ENCODE measurements at places on chromosomes 7 and 10. TPM values are rescaled to one million over a fixed set of nuclear protein-coding genes. Genes with fewer than 3 reads are reported as not detected.

Gene DBF4
- 12.5 TPM for polyA plus RNA-seq

Gene MSS51
- polyA plus RNA-seq, result 0.39 TPM

Gene LRGUK
- 0.45 TPM for polyA plus RNA-seq

Gene PON3
- polyA plus RNA-seq, result 0.51 TPM

- no peaks in the 10 kb centered on the region for H3K4me1 ChIP-seq
- no peaks in the 10 kb centered on the region for H3K36me3 ChIP-seq
- H3K27me3 ChIP-seq, result no peaks in the 10 kb centered on the region
- no peak for DNase-seq
- no peak overlapping the region for H3K27ac ChIP-seq
Measured at GRCh38 chr7:67878808-67879207, 882.2 kb downstream of the TYW1 start.

DNA sequence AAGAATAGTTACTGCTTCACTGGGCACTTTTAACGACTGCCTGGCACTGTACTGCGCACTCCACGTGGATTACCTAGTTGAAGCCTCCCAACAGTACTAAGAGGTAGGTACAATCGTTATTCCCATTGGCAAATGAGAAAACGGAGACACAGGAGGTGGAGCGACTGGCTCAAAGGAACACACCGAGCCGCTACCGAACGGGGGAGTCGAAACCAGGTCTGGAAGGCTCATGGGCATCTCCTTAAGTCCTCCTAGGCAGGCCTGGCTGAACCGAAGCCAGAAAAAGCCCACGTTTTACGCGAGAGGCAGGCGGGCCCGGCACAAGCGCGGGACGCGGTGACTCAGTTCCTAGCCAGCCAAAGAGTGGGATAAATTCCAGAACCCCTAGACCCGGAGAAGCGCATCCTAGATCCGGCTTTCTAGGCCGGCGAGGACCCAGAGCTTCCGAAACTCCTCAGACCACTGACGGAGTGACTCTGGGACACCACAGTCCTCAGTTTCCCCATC, 472 bp downstream of the PDAP1 start:
- peaks cover 28% of the 10 kb centered on the region for H3K4me1 ChIP-seq
- no peak for DNase-seq
- H3K27me3 ChIP-seq, result no peaks in the 10 kb centered on the region

- peaks cover 11% of the 10 kb centered on the region for H3K4me1 ChIP-seq
- no peak overlapping the region for H3K27ac ChIP-seq
- no peaks in the 10 kb centered on the region for H3K27me3 ChIP-seq
- H3K4me3 ChIP-seq, result no peak overlapping the region
- DNase-seq, result peak; percentile 25
- H3K36me3 ChIP-seq, result no peaks in the 10 kb centered on the region
Measured at GRCh38 chr7:46486256-46487206, 565.5 kb upstream of the IGFBP3 start.

DNA sequence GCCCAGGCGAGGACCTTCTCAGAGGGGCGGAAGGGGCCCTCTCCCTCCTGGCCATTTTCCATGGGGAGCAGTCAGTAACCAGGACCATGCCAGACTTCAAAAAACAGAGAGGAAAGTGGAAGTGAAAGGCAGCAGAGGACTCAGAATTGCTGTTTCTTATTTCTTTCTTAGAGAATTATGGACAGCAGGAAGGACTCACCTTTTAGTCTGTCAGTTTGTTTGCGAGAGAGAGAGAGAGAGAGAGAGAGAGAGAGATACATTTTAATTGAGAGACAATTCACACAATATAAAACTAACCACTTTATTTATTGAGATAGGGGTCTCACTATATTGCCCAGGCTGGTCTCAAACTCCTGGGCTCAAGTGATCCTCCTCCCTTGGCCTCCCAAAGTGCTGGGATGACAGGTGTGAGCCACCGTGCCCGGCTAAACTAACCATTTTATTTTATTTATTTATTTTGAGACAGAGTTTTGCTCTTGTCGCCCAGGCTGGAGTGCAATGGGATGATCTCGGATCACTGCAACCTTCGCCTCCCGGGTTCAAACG, 24.5 kb downstream of the SCD start:
- H3K4me1 ChIP-seq, result peaks cover 49% of the 10 kb centered on the region
- no peaks in the 10 kb centered on the region for H3K27me3 ChIP-seq
- H3K36me3 ChIP-seq, result no peaks in the 10 kb centered on the region
- H3K27ac ChIP-seq, result peak overlapping the region; percentile 92
- DNase-seq, result no peak
- no peak overlapping the region for H3K4me3 ChIP-seq

- H3K36me3 ChIP-seq, result no peaks in the 10 kb centered on the region
- no peaks in the 10 kb centered on the region for H3K27me3 ChIP-seq
- DNase-seq, result no peak
- H3K27ac ChIP-seq, result no peak overlapping the region
Measured at GRCh38 chr7:95871075-95871848, 98.9 kb downstream of the DYNC1I1 start.

DNA sequence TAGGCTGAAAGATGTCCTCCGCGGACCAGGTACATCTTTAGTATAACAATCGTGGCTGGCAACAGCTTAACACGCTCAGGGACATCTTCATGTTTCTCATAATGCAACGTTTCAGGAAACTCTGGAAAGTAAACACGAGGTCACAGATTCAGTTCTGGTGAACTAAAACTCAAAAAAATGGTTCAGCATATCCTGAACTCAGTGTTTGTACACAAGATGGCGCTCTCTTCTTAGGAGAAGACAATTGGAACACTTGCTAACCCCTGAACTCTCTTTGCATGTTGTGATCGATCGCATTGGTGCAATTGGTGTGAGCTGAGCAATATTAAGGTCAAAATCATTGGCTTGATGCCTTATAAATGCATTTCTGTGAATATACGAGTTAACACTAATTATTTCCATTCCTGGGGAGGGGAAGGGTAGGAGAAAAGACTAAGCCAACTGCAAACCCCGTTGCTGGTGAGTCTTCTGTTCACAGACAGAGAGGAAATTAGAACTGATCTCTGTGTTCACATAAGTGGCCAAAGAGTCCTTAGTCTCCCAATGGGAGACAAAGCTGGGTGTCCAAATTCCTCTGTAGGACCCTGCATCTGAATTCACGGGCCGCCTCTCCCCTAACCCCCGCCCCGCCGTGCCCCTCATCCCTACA, 52.6 kb upstream of the FAM180A start:
- no peaks in the 10 kb centered on the region for H3K36me3 ChIP-seq
- H3K27me3 ChIP-seq, result no peaks in the 10 kb centered on the region
- no peak for DNase-seq
- H3K4me3 ChIP-seq, result no peak overlapping the region
- no peak overlapping the region for H3K27ac ChIP-seq
- peaks cover 9% of the 10 kb centered on the region for H3K4me1 ChIP-seq

Data from keratinocyte (primary cell).